SJSA1 (cell line): ENCODE measurements at places on chromosomes 5 and 9.
A peak's percentile ranks its signal among the peaks of the same experiment; 100 is the strongest.

GRCh38 chr9:1414711-1415131, 364.6 kb downstream of the DMRT2 start:
- DNase-seq: no peak

- DNase-seq: no peak
Measured at GRCh38 chr5:134504629-134505300, 20.7 kb upstream of the JADE2 start.

DNA sequence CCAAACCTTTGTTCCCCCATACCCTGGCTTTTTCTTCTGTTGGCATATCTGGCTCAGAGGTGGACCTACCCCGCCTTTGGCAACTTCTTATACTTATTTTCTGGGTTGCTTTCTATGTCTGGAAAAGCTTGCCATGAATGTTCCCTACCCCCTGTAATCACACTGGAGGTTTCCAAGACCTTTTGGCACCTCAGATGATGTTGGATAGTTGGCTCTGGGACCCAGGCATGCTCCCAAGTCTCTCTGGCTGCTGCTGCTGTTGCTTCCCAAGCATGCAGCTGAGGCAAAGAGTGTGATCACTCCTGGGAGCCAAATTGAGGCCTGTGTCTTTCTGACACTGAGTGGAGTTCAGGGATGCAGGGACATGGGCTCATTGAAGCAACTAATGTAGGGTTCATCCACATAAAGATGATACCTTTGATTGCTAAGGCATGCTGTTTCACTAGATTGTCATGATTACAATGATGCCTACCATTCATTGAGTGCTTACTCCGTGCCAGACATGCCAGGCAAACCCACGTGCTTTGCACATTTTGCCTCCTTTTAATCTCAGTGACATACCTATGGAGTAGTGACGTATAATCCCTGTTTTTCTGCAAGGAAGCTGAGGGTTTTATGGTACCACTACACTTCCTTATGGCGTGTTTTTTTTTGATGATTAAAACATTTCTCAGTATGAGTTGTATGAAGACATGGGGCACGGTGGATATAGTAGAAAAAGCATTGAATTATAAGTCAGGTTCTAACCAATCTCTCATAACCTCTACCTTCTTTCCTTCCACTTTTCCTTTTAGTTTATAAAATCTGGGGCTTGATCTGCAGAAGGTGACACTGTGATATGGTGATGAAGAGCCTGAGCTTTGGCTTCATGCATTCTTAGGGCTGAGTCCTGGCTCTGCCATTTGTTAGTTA, 73.1 kb downstream of the ARHGAP26 start:
- no peak for DNase-seq

DNA sequence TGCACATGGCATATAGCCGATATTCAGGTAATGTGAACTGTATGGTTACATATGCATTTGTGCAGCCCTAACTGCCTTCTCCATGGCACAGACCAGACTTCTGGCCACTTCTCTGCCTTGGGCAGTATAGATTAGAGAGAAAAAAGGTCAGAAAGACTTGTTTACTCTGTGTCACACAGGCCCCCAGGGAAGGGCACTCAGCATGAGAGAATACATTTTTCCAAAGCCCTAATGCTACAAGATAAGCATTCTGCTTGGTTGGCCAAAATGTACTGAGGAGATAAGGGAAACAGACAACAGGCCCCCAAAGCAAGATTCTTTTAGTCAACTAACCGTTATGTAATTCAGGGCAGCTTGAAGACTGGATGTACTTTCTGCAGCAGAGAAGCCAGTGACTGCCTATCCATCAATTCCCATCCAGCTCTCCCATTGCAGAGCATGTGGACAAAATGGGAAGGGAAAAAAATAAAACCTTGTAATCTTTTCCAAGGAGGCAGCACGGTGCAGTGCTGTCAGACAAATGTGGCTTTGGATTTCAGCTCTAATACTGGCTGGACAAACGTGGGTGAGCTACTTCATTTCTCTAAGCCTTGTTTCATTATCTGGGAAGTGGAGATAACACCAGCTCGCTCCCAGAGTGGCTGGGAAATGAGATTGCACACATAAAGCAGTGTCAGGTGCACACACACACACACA, 205.9 kb downstream of the NSG2 start:
- no peak for DNase-seq

- no peak for DNase-seq
Measured at GRCh38 chr5:93675460-93676450, 65.6 kb downstream of the POU5F2 start.

DNA sequence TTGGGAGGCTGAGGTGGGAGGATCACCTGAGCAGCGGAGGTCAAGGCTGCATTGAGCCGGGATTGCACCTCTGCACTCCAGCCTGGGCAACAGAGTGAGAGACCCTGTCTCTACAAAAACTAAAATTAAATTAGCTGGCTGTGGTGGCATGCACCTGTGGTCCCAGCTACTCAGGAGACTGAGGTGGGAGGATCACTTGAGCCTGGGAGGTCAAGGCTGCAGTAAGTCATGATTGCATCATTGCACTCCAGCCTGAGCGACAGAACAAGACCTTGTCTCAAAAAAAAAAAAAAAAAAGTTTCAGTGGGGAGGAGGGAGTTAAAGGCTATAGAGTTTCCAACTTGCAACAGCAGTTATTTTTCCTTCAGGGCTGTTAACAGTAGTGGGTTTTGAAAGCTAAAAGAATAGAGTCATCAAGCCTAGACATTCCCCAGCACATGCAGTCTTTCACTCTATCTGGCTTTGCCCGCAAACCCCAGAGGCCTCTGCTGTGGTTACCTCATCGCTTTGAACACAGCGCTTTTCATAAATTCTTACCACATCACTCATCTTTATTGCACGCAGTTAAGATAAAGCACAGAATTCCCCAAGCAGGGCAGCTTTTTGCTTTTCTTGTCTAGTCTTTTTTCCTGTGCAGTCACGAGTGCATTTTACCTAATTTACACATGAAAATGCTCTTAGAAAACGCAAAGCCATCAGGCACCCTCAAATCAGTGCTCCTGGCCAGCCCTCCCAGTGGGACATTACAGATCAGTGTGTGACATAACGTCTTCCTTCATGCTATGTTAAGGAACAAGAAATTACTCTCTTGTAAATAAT, 8.7 kb upstream of the SLC2A8 start:
- DNase-seq: peak; percentile 92

DNA sequence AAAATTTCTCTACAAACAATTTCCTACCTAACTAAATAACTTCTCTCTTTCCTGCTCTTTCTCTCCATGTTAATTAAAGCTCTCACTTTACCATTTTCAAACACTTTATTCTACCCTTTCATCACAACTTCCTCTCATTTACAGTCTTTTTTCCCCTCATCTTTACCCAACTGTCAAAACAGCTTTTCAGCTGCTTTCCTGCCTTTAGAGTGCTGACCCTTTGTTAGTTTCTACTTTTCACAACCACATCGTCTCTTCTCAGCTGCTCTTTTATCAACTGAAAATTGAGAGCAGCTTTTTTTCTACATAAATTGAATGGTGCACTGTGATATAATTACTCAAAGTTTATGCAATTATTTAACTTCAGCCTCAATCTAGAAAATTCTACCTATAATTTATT, 3.1 kb upstream of the HOMER1 start:
- DNase-seq: no peak
